ENCODE measurements at places on chromosomes 12 and 14. TPM values are rescaled to one million over a fixed set of nuclear protein-coding genes. Genes with fewer than 3 reads are reported as not detected.

GRCh38 chr12:115466076-115466475 is 782.1 kb upstream of the TBX3 start:
- DNase-seq = no peak
- no peaks in the 10 kb centered on the region for H3K4me1 ChIP-seq
- H3K27me3 ChIP-seq = peaks cover 2% of the 10 kb centered on the region
- H3K27ac ChIP-seq = no peak overlapping the region
- no peaks in the 10 kb centered on the region for H3K36me3 ChIP-seq

GRCh38 chr12:66087365-66087943 is 43.1 kb downstream of the LLPH start:
- H3K36me3 ChIP-seq = no peaks in the 10 kb centered on the region
- peak; percentile 29 for DNase-seq
- H3K4me3 ChIP-seq = no peak overlapping the region
- no peaks in the 10 kb centered on the region for H3K4me1 ChIP-seq
- H3K27me3 ChIP-seq = no peaks in the 10 kb centered on the region

The BCL7A gene
- total RNA-seq = 24.3 TPM

- no peaks in the 10 kb centered on the region for H3K27me3 ChIP-seq
- no peak overlapping the region for H3K4me3 ChIP-seq
- H3K27ac ChIP-seq = no peak overlapping the region
- H3K36me3 ChIP-seq = no peaks in the 10 kb centered on the region
- no peaks in the 10 kb centered on the region for H3K4me1 ChIP-seq
- DNase-seq = no peak
Measured at GRCh38 chr14:33676135-33676566, 274.7 kb downstream of the EGLN3 start.

GRCh38 chr12:50614167-50614759 is 109.5 kb downstream of the DIP2B start:
- H3K36me3 ChIP-seq = no peaks in the 10 kb centered on the region
- no peak overlapping the region for H3K4me3 ChIP-seq
- H3K27me3 ChIP-seq = no peaks in the 10 kb centered on the region
- no peak for DNase-seq
- H3K4me1 ChIP-seq = no peaks in the 10 kb centered on the region

DNA sequence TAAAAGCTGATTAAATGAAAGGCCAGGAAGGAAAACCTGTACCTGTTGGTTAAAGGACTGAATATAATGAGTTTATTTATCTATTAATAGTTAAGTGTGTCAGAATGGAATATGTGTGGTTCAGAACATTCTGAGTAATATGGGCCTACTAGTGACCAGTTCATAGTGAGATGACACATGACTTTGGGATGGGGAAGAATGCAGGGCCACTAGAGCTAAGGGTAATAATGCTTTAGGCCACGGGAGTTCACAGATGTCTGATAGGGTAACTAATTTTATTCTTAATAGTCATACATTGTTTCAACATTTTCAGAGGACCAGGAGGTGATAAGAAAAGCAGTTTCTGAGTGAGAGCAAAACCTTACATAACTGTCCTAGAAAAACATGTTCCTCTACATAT is 247.8 kb upstream of the OR4E1 start:
- no peak overlapping the region for H3K4me3 ChIP-seq
- no peaks in the 10 kb centered on the region for H3K27me3 ChIP-seq
- DNase-seq = no peak
- H3K36me3 ChIP-seq = no peaks in the 10 kb centered on the region

DNA sequence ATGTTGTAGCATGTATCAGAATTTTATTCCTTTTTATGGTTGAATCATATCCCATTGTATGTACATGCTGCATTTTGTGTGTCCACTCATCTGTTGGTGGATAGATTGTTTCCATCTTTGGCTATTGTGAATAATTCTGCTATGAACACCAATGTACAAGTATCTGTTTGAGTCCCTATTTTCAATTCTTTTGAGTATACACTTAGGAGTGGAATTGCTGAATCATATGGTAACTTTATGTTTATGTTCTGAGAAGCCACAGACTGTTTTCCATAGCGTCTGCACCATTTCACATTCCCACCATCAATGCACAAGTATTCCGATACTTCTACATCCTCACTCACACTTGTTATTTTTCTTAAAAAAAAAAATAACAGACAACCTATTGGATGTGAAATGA is 91.5 kb downstream of the ARF6 start:
- no peak for DNase-seq
- no peak overlapping the region for H3K4me3 ChIP-seq
- H3K4me1 ChIP-seq = no peaks in the 10 kb centered on the region
- H3K27me3 ChIP-seq = no peaks in the 10 kb centered on the region

DNA sequence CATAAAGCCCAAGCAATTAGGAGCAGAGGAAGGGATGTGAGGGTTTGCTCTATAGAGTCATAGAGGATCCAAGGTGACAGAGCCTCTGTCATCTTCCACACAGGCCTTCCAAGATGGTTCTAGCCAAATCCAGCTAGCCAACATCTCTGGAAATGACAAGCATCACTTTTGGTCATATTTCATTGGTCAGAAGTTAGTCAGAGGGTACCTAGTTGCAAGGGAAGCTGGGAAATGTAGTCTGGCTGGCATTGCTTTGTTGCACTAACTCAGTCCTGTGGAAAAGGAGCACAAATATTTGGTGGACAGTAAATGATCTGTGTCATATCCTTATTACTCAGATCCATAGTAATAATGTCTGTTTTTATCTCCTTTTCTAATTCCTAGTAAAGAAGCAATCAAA is 715.7 kb downstream of the NRXN3 start:
- no peaks in the 10 kb centered on the region for H3K4me1 ChIP-seq
- no peak overlapping the region for H3K27ac ChIP-seq
- no peak overlapping the region for H3K4me3 ChIP-seq
- no peak for DNase-seq
- H3K36me3 ChIP-seq = no peaks in the 10 kb centered on the region

The HOXC5 gene
- 0.05 TPM for total RNA-seq

DNA sequence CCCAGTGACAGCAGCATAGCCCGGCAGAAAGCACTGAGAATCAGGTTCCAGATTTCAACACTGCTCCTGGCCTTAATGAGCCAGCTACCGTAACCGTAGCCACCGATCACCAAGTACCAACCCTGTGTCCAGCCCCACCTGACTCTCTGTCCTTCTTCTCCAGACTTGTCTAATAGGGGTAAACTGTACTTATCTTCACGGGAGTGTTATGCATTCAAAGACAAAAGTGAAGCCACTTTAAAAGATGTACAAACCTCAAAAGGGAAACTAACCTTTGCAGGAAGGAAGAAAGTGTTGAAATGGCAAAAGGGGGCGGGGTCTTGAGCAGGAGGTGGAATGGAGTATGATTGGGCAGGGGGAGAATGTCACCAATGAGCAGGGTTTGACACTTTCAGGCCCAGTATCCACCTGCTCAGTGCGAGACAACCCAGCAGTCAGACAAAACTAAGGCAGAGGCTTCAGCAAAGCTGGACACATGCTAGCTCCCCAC is 226.1 kb downstream of the CHST11 start:
- peak overlapping the region; percentile 68 for H3K27ac ChIP-seq
- H3K4me3 ChIP-seq = no peak overlapping the region
- peaks cover 19% of the 10 kb centered on the region for H3K4me1 ChIP-seq
- H3K36me3 ChIP-seq = no peaks in the 10 kb centered on the region

- H3K4me3 ChIP-seq = no peak overlapping the region
- no peak overlapping the region for H3K27ac ChIP-seq
- DNase-seq = no peak
- no peaks in the 10 kb centered on the region for H3K27me3 ChIP-seq
Measured at GRCh38 chr14:27881646-27882045, 884.9 kb upstream of the FOXG1 start.

The DEGS2 gene
- 0.38 TPM for total RNA-seq

GRCh38 chr12:92158796-92159439 is 13.3 kb upstream of the BTG1 start:
- no peaks in the 10 kb centered on the region for H3K36me3 ChIP-seq
- no peaks in the 10 kb centered on the region for H3K27me3 ChIP-seq
- H3K4me3 ChIP-seq = no peak overlapping the region

DNA sequence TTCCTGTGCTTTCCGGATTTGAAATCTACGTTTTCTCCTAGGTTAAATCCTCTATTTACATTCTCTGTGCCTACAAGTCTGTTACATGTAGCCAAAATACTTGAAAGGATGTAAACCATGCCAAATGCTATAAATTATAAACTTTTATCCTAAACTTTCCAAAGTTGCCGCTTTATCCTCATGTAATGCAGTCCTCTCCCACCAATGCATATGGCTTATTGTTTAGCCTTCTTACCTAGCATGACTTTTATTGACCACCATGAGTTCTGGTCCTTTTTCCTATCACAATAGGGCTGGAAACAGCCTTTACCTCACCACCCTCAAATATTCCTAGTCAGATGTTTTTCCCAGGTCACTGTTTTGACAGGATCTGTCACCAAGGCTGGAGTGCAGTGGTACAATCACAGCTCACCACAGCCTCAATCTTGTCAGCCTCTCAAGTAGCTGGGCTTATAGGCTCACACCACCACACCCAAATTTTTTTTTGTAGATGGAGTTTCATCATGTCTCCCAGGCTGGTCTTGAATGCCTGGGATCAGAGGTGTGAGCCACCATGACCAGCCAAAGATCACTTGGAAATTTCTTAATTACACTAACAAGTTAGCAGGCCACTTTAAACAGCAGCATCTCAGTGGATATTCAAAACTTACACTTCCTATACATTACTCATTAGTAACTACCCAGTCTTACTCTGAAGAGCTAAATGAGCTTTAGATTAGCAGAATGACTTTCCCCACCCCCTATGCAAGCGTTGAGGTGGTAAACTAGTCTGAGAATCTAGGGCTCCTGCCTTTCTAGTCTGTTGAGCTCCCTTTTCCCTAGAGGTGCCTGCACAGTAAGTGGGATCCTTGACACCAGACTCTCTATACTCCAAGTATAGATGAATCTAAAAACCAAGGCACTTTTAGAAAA is 4.1 kb downstream of the TUBA1B start:
- DNase-seq = no peak
- peaks cover 36% of the 10 kb centered on the region for H3K36me3 ChIP-seq
- H3K4me3 ChIP-seq = no peak overlapping the region
- no peaks in the 10 kb centered on the region for H3K27me3 ChIP-seq
- peaks cover 9% of the 10 kb centered on the region for H3K4me1 ChIP-seq

- peaks cover 84% of the 10 kb centered on the region for H3K4me1 ChIP-seq
- peaks cover 30% of the 10 kb centered on the region for H3K36me3 ChIP-seq
- H3K27me3 ChIP-seq = no peaks in the 10 kb centered on the region
- peak overlapping the region; percentile 91 for H3K27ac ChIP-seq
Measured at GRCh38 chr12:122082621-122083356, 4.2 kb downstream of the MLXIP start.

The CAPS2 gene
- total RNA-seq = 1.8 TPM

- no peak for DNase-seq
- no peaks in the 10 kb centered on the region for H3K27me3 ChIP-seq
- H3K36me3 ChIP-seq = no peaks in the 10 kb centered on the region
- no peak overlapping the region for H3K27ac ChIP-seq
- peaks cover 14% of the 10 kb centered on the region for H3K4me1 ChIP-seq
Measured at GRCh38 chr12:26857465-26858176, 24.6 kb upstream of the ITPR2 start.

The KERA gene
- 0.05 TPM for total RNA-seq

DNA sequence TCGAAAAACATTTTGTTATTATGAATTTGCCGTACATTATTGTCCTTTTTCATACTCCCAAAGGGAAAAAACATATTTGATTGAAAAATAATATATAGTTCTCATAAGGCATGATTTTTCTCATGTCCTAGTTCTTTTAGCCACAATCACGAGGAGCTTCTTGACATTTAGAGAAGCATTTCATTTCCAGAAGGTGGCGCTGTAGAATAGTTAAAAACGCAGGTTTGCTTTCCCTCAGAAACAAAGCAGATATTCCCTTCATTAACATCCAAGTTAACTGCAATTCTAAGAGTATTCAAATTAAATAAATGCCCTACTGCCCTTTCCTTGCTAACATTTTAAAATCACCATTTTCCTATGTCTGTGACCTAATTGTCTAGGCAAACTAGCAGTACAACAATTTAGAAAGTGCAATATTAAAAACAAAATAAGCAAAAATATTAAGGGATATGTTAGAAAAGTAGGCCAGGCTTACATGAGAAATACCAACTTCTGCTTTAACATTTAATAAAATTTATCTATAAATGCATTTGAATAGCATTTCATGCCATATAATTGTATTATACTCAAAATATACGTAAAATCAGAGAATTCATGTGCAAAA is 10.9 kb upstream of the PIK3C2G start:
- no peaks in the 10 kb centered on the region for H3K36me3 ChIP-seq
- H3K4me1 ChIP-seq = no peaks in the 10 kb centered on the region
- H3K27me3 ChIP-seq = no peaks in the 10 kb centered on the region
- peak; percentile 7 for DNase-seq
- H3K4me3 ChIP-seq = no peak overlapping the region

The NAV3 gene
- 5.4 TPM for total RNA-seq

GRCh38 chr12:83866477-83866876 is 1046.1 kb downstream of the SLC6A15 start:
- H3K27me3 ChIP-seq = no peaks in the 10 kb centered on the region
- H3K4me3 ChIP-seq = no peak overlapping the region
- H3K36me3 ChIP-seq = no peaks in the 10 kb centered on the region
- H3K4me1 ChIP-seq = no peaks in the 10 kb centered on the region
- no peak for DNase-seq
- H3K27ac ChIP-seq = no peak overlapping the region

The SYT10 gene
- total RNA-seq = under 0.01 TPM

GRCh38 chr14:49418789-49419188 is 167.4 kb downstream of the RPS29 start:
- no peak overlapping the region for H3K27ac ChIP-seq
- H3K36me3 ChIP-seq = no peaks in the 10 kb centered on the region
- DNase-seq = no peak
- no peaks in the 10 kb centered on the region for H3K4me1 ChIP-seq

DNA sequence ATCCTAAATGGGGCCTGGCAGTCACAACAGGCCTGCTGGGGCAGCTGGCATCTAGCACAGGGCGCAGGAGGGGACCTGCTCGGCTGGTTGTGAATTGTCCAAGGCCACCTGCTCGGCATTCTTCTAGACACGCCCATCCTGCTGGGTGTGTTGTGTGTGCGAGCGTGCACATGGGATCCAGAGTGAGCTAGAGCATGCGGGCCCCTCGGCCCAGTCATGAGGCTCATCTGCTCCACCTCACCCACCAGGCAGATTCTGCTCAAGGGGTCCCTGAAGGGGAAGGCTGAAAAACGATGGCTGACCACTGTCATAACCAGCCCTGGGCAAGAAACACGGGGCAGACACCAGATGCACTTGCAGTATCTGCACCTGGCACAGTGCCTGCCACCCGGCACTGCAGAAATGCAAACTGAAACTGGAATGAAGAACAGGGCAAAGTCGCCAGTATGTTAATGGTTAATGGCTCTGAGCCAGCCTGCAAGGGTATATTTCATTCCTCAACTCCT is 31.8 kb downstream of the MAX start:
- H3K27ac ChIP-seq = no peak overlapping the region
- peaks cover 49% of the 10 kb centered on the region for H3K36me3 ChIP-seq
- no peak overlapping the region for H3K4me3 ChIP-seq
- no peak for DNase-seq
- peaks cover 2% of the 10 kb centered on the region for H3K4me1 ChIP-seq
- no peaks in the 10 kb centered on the region for H3K27me3 ChIP-seq

- no peaks in the 10 kb centered on the region for H3K4me1 ChIP-seq
- H3K36me3 ChIP-seq = no peaks in the 10 kb centered on the region
- no peak for DNase-seq
- peaks cover 3% of the 10 kb centered on the region for H3K27me3 ChIP-seq
Measured at GRCh38 chr12:109356577-109356976, 8.9 kb downstream of the MYO1H start.

The NDRG2 gene
- total RNA-seq = 19.8 TPM
